ENCODE measurements at places on chromosomes 4 and X.

- no peak for DNase-seq
Measured at GRCh38 chr4:42385516-42385915, 11.8 kb upstream of the SHISA3 start.

- DNase-seq, result peak; percentile 2
Measured at GRCh38 chr4:22463179-22463578, 52.7 kb downstream of the ADGRA3 start.

GRCh38 chrX:136806891-136807410 is 26.2 kb upstream of the ARHGEF6 start:
- no peak for DNase-seq

- DNase-seq, result no peak
Measured at GRCh38 chr4:78629991-78630541, 78.5 kb downstream of the ANXA3 start.

GRCh38 chrX:134801267-134801666 is 143.0 kb upstream of the PLAC1 start:
- no peak for DNase-seq

All from NAMALWA (cell line).